ENCODE measurements at places on chromosomes 5 and 9.
A peak's percentile ranks its signal among the peaks of the same experiment; 100 is the strongest.

GRCh38 chr5:82406205-82406773 is 128.1 kb upstream of the RPS23 start:
- no peak for DNase-seq

DNA sequence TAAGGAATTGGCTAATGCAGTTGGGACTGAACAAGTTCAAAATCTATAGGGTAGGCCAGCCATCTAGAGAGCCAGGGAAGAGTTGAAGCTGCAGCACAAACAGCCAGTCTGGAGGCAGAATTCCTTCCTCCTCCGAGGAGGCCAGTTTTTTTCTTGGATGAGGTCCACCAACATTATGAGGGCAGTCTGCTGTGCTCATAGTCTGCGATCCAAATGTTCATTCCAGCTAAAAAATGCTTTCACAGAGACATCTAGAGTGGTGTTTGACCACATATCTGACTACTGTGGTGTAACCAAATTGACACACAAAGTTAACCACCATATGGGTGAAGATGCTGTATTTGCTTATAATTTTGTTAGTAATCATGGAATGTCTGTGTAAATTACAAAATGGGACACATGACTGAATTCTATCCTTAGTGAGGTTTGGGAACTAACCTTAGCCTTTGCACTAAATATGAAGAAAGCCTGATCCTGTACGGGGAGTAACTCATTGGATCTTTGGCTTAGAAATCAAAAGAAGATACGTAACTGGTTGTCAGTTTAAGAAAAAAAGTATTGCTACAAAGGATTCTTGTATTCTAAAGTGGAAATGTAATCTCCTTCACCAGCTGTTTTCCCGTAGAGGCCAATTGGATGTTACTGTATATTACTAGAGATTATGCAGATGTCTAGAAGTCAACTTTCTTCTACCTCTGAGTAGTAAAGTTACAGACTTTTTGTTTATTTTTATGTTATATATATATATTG is 70.6 kb downstream of the SPIN1 start:
- DNase-seq, result no peak

- no peak for DNase-seq
These were observed 450.0 kb downstream of the CCDC171 start for GRCh38 chr9:16002816-16003215.

DNA sequence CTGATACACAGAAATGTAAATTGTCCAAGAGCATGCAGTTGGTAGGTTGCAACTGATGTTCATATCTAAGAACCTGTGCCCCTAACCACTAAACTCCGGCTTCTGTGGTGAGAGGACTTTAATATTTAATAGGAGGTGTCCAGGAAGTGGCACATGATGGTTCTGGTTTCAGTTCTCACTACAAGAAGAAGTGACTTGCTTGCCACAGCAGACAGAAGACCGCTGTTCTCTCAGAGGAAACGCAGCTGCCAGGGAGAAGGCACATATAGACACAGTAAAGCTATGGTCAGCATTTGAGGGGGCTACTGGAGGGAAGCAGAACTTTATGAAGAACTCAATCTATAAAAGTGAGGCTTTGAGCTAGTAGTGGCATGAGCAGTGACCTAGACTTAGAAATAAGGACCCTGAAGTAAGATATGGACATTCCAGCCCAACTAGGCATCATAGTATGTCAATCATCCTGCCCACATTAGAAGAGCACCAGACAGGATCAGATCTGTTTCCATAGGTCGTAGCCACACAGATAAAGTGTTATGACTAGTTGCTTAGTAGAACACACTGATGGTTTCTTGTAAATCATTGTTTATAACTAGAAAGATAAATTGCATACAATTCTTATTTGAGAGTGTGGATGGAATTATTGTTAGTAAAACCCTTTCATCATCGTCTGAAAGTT is 36.4 kb upstream of the DAB2 start:
- DNase-seq, result no peak

DNA sequence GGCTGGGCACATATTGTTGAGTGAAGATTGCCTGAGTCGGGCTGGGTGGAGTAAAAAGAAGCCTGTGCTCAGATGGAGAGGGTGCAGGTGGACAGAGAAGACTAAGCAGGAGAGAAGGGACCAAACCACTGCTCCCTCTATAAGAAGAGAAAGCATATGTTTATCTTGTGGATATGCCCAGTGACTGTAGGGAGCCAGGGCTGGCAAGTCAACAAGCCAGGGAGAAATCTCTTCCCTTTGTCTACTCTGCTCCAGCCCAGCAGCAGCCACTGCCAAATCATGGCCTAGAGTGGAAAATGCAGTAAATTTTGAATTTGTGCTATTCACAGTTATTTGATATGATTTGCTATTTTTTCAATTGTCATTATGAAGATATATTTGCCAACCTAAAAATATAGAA is 33.2 kb upstream of the TRIM36 start:
- no peak for DNase-seq

- DNase-seq, result no peak
These were observed 275.6 kb downstream of the IRX2 start for GRCh38 chr5:2475902-2476301.

DNA sequence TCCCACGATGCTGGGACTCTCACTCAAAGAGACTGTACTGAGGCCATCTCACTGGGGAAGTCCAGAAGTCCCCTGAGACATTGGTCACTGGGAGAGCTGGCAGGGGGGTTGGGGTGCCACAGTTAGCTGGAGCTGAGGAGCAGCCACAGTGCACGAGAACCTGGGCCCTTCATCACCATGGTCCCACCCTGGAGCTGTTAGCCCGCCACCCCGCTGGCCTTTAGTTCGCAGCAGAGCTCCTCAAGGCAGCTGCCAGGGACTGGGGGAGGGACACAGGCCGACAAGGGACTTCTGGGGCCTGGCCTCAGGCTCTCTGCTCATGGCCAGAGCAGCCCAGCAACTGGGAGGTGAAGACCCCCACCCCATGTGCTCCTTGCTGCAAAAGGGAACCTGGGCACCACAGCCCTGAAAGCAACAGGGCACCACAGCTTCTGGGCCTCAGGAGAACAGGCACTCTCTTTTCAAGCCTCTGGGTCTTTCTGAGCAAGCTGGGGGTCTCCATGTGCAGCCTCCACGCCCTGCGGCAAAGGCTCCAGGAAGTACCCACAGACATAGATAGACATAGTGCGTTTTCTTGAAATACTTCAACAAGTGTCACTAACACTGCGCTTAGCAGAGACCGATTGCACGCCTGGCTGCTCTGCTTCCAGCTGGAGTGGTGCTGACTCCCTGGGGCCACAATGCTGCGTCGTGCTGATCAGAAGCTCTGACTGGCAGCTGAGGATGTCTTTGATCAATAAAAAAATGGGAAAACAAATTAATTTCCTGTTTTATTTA is 46.0 kb downstream of the VAV2 start:
- no peak for DNase-seq

DNA sequence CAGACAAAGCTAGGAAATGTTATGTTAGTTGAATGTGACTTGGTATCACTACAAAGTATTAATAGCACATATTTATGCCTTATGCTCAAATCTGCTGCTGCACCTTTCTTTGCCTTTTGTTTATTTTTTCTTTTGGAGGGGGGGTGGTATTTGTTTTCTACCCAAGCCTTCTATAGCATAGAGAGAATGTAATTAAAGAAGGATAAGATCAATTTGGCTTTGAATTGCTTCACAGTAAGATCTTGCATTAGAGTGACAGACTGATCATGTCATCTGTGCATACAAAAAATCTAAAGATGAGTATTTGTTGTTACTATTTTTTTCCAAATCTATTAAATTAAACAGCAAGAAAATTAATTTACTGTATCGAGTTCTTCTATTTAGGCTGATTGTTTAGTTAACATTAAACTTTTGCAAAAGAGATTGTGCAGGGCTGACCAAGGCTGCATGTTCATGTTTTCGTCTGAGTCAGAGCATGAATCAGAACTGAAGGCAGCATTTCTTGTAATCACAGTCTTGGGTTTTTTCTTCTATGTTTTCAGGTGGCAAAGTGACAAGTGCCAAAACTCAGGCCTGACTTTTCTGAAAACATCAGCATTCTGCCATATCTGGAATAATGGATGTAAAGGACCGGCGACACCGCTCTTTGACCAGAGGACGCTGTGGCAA is 1007.1 kb upstream of the WWC1 start:
- DNase-seq, result no peak

DNA sequence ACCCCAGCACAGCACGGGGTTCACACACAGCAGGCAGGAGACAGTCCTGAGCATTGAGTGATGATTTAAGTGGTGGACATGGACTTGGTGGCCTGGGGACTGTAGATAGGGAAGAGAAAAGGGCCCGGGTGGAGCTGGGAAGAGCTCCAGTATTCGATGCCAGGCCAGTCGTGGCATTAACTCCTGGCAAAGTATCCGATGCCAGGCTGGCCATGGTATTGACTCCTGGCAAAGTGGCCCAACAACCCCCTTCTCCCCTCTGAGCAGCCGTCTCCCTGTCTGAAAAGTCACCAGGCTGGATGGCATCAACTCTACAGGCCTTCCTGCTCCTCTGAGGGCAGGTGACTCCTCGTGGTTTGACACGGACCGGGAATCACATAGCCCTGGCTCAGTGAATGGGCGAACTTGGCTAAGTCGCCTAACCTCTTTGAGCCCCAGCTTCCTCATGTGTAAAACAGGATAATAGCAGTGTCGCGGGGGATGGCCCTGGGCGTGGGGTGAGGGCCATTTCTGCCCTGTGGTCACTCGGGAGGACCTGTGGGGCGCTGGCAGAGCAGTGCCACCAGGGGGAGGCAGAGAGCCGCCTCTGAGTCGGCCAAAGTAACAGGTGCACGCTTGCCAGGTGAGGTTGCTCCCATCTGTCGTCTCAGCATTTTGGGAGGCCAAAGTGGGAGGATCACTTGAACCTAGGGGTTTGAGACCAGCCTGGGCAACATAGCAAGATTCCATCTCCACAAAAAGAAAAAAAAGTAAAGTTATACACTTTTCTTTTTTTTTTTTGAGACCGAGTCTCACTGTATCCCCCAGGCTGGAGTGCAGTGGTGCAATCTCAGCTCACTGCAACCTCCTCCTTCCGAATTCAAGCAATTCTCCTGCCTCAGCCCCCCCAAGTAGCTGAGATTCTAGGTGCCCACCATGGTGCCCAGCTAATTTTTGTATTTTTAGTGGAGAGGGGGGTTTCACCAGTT is 5.7 kb upstream of the SEC16A start:
- DNase-seq, result peak; percentile 66

- no peak for DNase-seq
These were observed 69.3 kb upstream of the DAB2 start for GRCh38 chr5:39494107-39494510.

- DNase-seq, result no peak
These were observed 53.9 kb downstream of the BARX1 start for GRCh38 chr9:93900971-93901861.

GRCh38 chr5:147093138-147093537 is 141.7 kb upstream of the STK32A start:
- DNase-seq, result no peak

GRCh38 chr9:7977586-7977985 is 178.0 kb upstream of the DMAC1 start:
- no peak for DNase-seq

DNA sequence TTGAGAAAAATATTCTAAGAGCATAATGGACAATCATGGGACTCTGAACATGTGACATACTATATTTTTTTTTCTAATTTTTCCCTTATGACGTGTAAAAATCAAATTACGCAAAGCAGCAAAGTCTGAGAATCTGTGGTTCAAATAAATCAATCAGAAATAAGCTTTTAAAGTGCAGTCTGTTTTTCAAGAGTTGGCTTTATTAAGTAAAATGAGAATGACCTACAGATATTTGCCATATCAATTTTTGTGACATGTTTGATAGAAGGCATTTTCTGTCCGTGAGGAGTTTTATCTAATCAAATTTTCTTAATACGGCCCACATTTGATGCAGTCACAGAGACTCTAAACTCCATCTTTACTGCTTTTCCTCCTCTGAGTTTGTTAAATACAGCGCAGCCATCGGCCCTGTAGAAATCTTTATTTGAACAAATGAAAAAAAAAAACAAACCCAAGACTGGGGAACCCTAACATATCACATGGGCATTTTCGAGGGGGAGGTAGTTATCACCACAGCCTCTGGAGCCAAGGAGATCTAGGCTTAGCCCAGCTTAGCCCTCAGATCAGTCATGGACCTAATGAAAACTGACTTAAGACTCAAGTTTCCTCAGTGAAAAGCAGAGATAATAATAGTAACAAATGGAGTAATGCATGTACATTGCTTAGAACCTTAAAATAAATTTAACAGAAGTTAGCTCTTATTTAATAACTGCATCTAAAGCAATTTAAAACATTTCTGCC is 263.6 kb upstream of the C9orf72 start:
- DNase-seq, result no peak

- no peak for DNase-seq
These were observed 10.8 kb downstream of the KLF4 start for GRCh38 chr9:107478805-107479204.

- no peak for DNase-seq
These were observed 404 bp downstream of the MRNIP start for GRCh38 chr5:179858241-179858585.

- no peak for DNase-seq
These were observed 40.7 kb downstream of the WDR36 start for GRCh38 chr5:111132731-111133435.

DNA sequence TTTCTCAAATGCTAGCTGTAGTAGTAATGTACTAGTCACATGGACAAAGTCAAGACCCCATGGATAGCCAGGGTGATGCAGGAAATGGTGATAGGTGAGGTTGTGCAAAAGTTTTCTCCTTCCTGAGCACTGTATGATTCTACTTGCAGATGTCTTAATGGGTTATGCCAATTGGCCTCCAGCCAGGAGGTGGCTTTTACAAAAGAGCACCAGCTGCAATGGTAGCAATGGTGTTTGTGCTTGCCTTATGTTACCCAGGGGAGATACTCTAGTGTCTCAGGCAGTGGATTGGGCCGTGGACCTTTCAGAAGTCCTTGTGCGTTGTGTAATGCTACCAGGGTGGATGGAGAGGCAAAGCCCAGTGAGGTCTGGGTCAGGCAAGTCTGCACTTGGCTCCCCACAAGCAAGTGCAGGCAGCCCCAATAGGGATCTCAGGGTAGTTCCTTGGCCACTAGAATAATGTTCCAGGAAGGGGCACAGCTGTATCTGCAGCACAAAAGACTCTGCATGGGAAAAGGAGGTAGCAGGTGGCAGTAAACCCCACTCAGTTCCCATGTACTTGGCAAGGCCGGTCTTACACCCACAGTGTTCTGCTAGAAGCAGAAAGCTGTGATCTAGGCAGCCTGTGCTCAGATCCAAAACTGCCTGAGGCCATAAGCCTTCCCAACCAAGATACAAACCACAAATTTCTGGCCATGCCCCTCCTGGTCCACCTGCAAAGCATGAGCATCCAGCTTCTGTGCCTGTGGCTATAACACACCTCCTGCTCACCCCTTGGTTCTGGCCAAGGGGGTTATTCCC is 46.4 kb upstream of the EDIL3 start:
- no peak for DNase-seq

- no peak for DNase-seq
These were observed 1187.8 kb downstream of the CDH9 start for GRCh38 chr5:25850581-25850980.

- no peak for DNase-seq
These were observed 4.6 kb upstream of the SLC25A48 start for GRCh38 chr5:135829681-135830383.

Measured in activated CD4-positive, CD25-positive, alpha-beta regulatory T cell (primary cell).